ENCODE measurements at places on chromosomes 1 and 21.

DNA sequence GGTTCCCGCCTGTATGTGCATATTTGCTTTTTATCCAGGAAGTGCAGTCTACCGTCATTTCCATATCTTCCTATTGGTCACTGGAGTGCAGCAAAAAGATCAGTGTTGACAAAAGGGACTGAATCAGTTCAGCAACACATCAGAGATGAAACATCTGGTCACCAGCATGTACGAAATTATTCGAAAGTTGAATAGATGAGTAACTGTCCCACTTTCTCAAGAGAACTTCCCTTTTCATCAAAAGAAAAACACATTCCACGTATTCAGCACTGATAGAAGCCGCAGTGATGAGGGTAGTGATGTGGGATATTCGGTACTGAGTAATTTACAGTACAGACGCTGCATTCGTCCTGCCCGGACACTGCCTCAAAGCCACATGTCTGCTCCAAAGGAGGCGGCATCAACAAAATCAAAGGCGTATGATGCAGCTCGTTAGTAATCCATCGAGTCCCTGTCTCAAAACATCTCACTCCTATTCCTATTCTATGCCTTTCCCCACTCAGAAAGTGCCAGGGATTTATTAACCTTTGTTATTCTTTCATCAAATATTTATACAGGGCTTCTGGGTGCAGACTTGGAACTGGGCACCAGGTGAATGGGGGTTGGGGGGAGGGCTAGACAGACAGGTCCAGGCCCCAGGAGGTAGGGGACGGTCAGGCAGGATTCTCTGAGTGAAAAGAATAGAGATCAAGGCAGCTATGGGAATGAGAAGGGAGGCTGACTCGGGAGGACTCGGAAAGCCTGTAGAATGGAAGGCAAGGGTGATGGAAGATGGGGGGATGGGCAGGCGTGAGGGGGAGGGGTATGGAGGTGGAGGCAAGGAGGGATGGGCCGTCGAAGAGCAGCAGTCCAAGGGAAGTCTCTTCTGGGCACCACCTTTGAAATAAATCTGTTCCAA, 79.5 kb upstream of the SLC45A1 start:
- no peak for DNase-seq

DNA sequence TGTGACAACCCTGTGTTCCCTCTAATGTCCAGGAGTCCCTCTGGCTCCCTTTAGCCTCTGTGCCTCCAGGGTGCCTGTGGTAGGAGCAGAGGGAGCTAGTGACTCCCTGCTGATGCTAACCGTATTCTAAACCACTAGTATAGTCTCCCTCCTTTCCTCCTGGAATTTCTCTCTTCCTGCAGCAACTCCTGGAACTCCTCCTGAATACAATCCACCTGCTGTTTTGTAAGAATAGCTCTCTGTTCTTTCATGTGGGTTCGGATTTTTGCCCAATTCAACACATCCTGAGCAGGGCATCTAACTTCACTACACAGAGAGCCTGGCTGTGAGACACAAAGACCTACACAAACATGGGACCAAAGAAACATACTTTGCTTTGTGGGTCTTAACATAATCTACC, 107.9 kb downstream of the RUNX1 start:
- DNase-seq: no peak

- DNase-seq: no peak
Measured at GRCh38 chr1:237565236-237565635, 325.5 kb downstream of the ZP4 start.

DNA sequence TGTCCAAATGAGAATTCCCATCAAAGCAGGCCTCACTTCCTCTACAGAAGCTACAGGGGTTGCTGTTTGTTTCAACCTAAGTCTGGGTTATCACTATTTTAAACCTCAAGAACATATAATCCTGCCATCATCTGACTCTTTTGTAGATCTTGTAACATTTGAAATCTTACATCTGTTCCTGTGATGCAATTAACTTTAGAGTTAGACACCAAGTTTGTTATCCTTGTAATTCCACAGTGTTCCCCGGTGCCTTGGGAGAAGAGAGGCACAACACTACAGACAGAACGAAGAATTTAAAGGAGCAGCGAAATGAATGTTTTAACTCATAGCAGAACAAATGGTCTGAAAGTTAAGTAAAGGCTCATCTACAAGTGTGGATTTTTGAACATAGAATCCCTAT, 116.1 kb downstream of the UCHL5 start:
- DNase-seq: no peak

- DNase-seq: peak; percentile 68
Measured at GRCh38 chr1:205301205-205301821, 20.2 kb downstream of the NUAK2 start.

DNA sequence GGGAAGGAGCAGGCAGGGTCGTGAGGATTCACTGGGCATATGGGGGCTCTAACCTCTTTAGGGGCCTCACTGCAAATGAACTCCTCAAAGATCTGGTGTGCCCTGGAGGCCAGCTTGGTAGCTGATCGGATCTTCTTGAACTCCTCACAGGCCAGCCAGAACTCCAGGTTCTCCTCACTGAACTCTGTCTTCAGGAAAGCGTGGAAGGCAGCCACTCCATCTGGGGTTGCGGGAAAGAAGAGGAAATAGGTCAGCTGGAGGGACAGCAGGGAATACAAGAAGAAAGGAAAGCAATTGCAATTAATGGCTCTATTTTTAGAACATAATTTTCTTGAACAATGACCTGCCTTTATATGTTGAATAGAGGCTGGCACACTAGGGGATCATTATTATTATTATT, 2.3 kb downstream of the RGS16 start:
- no peak for DNase-seq

- no peak for DNase-seq
Measured at GRCh38 chr1:193919827-193920226, 733.4 kb upstream of the B3GALT2 start.

DNA sequence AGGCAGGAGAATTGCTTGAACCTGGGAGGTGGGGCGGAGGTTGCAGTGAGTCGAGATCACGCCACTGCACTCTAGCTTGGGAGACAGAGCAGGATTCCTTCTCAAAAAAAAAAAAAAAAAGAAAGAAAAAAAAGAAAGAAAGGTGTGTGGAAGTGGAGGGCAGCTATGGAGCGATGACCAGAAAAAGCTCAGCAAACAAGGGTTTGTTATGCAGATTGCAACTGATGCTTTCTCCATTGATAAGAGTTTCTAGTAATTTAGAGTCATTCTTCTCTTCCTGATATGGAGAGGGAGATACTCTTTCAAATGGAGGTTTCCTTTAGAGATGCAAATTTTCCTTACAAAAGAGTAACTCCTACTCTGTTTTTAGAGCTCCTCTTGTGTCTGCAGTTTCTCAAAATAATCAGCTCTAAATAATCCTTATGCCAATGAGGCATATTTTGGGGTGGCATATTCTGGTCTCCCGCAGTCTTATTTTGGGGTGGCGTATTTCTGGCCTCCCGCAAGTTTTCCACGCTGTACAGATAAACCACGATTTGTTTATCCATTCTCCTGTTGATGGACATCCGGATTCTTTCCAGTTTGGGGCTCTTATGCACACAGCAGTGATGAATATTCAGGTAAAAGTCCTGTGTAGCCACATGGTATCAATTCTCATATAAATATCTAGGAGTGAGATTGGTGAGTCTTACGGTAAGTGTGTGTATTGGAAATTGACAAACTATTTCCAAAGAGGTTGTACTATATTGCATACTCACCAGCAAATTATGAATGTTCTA, 30.7 kb upstream of the RCC2 start:
- no peak for DNase-seq

DNA sequence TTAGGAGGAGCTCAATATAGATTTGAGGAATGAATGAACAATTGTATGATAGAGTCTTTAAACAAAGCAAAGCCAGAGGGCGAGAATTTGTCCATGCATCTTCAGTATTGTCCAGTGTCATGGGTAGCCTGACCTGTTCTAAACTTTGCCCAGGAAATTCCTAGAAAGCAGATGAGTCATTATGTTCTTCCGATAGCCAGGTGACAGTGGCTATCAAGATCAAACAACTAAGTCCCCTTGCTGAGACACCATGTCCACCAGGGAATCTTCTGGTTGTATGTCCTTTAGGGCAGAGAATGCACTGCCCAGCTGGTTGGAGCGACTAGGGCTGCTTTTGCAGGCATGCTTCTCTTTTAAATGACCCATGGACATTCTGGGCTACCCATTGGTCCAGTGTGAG, 1.8 kb upstream of the SLC26A9 start:
- no peak for DNase-seq

DNA sequence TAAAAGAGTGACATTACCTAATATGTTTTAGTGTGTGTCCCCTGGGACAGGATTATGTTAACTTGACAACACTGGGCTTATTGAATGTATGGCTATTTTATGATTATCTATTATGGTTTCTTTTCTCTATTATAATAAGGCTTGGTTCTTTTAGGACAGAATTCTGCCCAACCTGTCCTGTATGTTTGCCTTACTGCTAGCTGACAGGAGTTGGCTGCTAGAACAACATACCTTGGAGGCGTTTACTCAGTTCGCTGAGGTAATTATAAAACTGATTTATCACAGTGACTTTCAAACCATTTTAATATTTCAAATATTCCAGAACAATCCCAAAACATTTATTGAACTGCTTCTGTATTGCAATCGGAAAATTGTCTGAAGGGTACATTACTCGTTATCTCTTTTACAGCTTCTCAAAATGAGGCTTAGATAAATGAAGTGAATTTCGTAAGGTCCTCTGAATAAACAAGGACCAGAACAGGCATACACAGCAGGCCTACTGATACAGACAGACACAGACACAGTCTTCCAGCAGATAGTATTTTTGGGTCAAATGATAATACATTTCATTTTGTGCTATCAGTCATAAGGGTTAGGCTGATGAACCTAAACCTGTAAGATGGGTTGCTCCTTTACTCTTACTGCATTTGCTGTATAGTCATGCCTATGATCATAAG, 44.2 kb downstream of the SCYL3 start:
- DNase-seq: no peak

- DNase-seq: no peak
Measured at GRCh38 chr1:68210027-68210426, 22.3 kb downstream of the WLS start.

- DNase-seq: no peak
Measured at GRCh38 chr1:109986054-109986444, 1.5 kb downstream of the AHCYL1 start.

DNA sequence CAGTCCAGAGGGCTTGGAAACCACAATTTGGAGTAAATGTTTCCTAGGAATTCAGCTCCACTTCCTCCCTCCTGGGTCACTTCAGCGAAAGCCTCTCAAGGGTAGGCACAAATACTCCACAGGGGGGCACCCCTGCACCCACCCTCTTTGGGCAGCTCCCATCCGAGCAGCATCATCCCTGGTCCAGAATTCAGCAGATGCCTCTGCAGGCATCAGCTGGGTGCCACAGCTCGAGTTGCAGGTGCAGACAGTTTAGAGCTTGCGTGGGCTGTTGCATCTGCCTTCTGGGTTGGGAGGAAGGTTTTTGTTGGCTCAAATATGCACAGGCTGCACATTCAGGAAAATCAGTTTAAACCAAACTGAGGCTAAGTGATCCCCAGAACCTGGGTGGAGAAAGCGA, 25.0 kb downstream of the KANK4 start:
- DNase-seq: no peak

GRCh38 chr21:21028275-21028820, 30.1 kb downstream of the NCAM2 start:
- no peak for DNase-seq

- DNase-seq: peak; percentile 50
Measured at GRCh38 chr1:154483941-154484803, 17.8 kb upstream of the TDRD10 start.

DNA sequence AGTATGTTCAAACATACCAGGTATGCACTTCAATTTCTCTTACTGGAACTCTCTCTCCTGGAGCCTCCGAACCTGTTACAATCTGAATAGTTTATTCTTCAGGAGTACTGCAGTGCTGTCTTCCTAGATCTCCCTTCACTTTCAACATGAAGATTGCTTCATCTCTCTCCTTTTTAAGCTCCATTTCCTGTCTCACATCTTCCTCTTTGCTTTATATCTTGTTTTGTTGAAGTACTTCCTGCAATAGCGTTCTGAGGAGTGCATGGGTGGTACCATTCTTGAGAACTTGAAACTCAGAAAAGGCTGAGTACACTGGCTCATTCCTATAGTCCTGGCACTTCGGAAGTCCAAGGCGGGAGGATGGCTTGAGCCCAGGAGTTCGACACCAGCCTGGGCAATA, 15.7 kb upstream of the C1orf146 start:
- no peak for DNase-seq

GRCh38 chr1:111045033-111045722, 81.5 kb upstream of the LRIF1 start:
- DNase-seq: no peak

DNA sequence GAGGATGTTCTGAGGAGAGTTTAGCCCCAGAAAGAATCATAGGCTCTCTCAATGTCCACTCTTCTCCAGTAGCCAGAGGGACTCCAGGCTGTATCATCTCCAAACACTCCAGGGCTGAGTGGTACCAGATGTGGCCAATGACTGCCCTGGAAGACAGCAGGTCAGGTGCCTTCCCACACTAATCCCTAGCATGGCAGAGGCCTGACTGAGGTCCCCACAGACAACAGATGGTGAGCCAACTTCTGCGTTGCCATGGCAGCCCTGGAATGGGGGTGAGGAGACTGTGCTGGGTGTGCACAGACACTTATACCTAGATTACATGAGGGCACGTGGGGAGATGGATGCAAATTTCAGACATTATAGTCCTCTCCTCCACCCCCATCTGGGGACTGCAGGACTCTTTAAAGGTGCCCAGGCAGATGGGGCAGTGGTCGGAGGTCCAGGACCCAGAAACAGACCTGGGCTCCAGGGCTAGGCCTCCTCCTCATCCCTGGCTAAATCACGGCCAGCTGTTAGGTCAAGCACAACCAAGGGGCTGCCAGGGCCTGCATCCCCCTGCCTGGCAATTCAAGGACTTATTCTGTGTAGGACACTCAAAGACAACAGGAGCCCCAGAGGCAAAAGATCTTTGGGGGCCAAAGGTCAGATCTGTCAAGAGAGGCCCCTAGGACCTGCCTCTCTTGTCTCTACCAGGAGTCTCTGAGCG, 42.9 kb downstream of the CAMK2N1 start:
- no peak for DNase-seq

DNA sequence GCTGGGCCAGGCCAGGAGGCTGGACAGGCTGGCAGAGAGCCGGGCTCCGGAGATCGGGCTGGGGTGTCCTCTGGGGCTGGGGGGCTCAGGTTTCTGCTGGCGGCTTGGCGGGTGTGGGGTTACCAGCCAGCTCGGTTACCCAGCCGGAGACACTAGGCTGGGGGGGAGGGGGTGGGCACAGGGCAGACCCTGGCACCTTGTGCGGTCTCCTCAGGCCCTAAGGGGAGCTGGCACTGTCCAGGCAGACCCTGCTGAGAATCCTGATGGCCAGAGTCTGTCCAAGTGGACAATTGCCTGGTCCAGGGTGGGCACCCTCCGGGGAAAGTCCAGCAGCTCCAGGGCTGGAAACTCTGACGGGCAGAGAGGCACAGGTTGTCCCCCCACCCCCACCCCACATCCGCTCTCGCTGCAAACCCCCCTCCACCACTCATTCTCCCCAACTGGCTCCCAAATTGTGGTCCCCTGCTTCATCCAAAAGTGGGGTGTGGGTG, 6.7 kb downstream of the ZBTB7B start:
- no peak for DNase-seq
